ENCODE measurements at places on chromosomes 2 and 18.

- DNase-seq, result no peak
Observed at GRCh38 chr2:205386109-205386508, 296.2 kb upstream of the NRP2 start.

GRCh38 chr2:5698134-5698533 is 6.0 kb downstream of the SOX11 start:
- DNase-seq, result no peak

DNA sequence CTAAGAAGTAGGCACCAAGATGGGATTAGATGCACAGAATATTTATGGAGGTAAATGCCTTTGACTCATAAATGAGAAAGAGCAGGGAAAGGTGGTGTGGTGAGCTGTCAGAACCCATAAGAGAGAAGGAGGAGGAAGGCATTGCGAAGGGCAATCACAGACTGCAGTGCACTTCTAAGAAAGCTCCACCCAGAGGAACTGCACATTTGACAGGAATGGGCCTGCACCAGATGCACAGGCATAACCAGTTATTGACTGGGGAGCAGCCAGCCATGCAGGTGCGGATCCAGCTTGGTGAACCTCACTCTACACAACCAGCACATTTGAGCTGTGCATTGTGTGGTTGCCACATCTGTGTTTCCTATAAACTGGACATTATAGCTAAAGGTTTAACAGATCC is 62.2 kb upstream of the L3MBTL4 start:
- no peak for DNase-seq

GRCh38 chr2:85741833-85742455 is 11.8 kb upstream of the ATOH8 start:
- no peak for DNase-seq

DNA sequence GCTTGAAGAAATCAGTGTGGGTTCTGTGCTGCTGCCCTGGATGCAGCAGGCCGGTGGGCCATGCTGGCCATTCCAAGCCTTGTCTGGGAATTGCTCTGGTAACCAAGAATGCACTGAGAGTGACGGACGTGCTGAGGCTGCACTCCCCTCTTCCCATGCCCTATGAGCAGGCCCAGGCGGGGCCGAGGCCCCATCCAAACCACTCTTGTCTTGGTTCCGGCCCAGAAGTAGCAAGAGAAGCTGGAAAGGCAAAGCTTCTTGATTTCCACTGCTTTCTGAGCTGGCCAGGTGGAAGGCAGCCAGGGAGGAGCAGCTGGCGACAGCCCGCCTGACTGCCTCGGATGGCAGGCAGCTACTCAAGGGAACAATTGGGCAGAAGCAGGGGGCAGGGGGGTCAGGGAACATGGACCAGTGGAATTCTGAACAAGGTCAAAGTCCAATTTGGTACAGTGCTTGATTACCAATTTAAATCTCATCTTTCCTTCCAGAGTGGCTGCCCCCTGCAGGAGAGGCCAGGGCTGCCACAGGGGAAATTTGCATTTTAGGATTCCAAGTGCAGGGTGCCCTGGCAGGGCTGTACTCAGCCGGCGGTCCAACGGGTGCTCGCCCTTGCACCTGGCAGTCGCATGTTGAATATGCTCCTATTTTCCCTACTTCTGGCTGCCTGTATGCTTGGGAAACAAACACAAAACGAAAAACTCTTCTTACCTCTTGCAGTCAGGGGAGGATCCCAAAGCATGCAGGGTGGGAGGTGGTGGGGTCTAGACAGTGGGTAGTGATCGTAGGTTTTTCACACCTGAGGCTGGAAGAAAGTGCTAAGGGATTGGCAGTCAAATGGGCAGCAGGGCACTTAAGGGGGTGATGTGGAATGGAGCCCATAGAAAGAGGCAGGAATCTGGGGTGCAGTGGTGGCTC is 67.3 kb downstream of the LIPG start:
- peak; percentile 9 for DNase-seq

DNA sequence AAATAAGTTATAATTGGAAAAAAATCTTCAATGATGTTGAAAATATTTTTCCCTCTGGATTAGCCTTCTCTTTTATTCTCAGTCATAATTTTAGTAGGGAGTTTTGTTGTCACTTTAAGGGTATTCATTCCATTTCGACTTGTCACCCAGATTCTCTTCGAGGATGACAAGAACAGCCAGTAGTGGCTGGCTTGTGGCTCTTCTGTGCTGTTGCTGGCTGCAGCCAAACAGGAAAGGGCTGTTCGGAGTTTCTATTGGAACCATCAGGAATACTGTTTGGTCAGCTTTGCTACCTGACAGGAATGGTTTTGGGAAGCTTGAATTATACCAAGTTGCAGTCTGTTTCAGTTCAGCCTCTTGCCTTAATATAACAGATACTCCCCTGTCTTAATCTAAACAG is 41.6 kb downstream of the MGAT5 start:
- DNase-seq, result no peak

GRCh38 chr2:136164280-136164776 is 46.4 kb upstream of the CXCR4 start:
- no peak for DNase-seq

- peak; percentile 89 for DNase-seq
Observed at GRCh38 chr2:26223018-26223417, 21.4 kb downstream of the HADHA start.

DNA sequence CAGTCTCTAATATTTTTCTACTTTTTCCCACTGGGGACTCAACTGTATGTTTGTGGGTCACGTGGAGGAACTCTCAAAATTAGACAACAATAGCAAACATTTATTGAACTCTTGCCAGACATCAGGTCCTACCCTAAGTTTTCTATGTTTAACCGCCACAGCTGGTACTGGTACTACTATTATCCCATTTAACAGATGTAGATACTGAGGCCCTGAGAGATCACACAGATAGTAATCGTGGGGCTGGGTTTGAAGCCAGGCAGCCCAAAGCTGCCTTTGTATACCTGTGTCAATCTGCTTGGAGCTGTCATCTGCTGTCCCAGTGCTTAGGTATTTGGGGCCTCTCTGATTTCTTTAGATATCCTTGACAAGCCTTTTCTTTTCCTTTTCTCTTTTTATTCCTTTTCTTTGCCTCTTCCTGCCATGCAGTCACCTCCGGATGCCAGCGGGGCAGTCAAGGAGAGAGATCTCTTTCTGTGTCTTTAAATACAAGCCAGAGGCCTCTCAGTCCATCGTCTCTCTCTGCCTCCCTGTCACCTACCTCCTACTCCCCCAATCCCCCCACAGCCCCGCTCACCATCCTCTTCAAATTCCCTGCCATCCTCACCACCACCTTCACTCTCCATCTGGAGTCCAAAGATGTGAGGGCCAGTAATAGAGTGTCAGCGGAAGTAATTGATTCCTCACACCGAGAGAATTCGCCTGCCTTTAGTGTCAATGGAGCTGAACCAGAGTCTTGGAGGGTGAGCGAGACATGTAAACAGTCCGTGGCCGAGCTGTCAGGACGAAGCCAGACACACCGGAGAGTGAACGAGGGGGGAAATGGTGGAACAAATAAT is 23.4 kb downstream of the NRP2 start:
- DNase-seq, result no peak

GRCh38 chr2:199485732-199486335 is 28.1 kb upstream of the SATB2 start:
- DNase-seq, result peak; percentile 68

DNA sequence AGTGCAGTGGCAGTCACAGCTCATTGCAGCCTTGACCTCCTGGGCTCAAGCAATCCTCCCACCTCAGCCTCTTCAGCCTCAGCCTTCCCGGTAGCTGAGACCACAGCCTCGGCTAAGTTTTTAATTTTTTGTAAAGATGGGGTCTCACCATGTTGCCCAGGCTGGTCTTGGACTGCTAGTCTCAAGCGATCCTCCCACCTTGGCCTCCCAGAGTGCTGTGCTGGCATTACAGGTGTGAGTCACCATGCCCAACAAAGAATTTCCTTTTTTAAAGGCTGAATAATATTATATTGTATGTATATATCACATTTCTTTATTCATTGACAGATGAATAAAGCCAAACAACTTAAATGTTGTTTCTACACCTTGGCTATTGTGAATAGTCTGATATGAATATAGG is 42.5 kb downstream of the MOB4 start:
- DNase-seq, result no peak

DNA sequence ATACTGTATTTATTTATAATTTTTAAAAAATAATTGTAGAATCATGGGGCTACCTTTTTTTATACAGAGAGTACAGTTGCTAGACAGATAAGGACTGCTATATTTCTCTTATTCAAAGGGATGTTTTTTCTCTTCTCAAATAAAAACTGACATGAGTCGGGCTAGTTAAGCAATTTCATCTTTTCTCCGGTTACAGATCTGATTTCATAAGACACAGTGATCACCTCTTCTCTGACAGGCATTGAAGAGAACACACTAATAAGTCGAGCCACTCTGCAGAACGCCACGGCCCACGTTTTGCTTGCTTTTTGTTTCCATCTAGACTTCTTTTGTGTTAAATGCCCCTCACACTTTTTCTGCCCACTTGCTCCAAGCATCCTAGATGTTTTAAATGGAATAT is 85.4 kb downstream of the HNRNPLL start:
- no peak for DNase-seq

GRCh38 chr2:236176417-236176816 is 8.2 kb upstream of the GBX2 start:
- peak; percentile 37 for DNase-seq

GRCh38 chr2:47238638-47239037 is 83.5 kb upstream of the STPG4 start:
- no peak for DNase-seq

DNA sequence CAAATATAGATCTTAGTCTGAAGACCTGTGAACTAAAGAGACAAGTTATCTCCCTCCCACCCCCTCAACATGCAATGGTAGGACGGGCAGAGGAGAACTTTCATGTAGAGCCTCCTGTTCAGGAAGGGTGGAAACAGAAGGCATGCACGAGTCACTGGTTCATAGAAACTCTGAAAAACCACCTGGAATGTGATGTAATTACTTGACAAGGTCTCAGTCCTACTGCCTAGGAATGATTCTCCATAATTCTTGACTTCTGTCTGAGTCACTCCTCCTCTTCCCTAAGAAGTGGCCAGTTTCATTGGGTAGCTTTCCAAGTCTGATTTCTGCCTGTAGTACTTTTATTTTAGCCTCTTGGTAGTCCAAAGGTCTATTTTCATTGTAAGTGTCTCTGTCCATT is 277.3 kb downstream of the PTPRM start:
- no peak for DNase-seq

DNA sequence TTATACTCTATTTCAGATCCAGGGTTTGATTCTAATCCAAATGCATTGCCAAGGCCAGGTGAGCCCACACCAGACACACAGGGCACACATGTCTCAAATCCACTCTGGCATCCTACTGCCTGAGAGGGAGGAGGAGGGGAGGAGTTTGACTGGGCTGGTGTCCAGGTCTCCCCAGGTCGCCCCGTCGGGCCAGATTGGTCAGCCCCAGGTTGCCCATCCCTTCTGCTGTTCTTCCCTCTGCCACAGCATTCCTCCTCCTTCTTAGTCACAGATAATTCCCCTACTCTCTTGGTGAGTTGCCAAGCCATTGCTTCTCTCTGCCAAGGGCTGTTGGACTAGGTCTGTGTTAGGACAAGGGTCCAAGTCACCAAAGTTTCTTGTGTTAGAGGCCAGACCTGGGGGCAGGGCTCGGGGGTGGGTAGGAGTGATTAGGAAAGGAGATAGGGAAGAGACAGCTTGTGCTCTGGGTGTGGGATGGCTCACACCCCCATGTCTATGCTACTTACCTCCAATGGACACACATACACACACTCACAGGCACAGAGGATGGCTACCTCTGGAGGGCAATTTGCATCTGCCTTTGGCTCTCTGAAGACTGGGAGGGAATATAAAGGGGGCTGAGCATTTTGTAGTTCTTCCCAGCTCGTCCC is 2.5 kb upstream of the EGR4 start:
- DNase-seq, result no peak

GRCh38 chr2:130791617-130791939 is 36.2 kb downstream of the AMER3 start:
- no peak for DNase-seq

GRCh38 chr2:65092791-65093190 is 36.6 kb downstream of the CEP68 start:
- DNase-seq, result no peak

DNA sequence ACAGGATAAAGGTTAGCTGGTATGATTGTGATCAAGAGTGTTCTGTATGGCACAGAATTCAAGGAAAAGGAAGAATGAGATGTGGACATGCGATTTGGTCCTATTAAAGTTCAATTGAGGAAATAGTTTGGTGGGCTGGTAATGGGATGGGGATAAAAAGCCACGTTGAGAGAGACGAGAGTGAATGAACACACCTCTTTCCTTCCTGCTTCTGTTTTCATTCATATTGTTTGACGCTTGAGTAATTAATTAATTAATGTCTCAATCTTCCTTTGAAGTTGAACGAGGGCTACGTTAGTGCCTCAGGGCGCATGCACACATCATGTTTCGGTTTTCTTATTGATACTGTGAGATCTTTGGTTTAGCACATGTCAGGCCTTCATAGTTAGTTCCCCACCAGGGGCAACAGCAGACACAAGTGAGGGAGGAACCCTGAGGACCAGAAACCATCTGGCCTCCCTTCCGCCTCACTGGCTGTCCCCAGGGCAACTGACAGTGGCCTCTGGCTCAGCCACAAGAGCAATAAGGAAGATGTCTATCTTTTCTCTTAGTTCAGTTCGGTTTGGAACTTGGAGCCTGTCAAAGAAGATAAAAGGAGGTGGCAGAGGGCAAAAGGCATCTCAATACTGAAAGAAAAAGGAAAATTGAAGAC is 116.0 kb downstream of the LIPG start:
- DNase-seq, result no peak

- DNase-seq, result no peak
Observed at GRCh38 chr18:6821356-6821755, 91.8 kb downstream of the ARHGAP28 start.

GRCh38 chr2:223300326-223300725 is 248.3 kb downstream of the KCNE4 start:
- DNase-seq, result no peak

DNA sequence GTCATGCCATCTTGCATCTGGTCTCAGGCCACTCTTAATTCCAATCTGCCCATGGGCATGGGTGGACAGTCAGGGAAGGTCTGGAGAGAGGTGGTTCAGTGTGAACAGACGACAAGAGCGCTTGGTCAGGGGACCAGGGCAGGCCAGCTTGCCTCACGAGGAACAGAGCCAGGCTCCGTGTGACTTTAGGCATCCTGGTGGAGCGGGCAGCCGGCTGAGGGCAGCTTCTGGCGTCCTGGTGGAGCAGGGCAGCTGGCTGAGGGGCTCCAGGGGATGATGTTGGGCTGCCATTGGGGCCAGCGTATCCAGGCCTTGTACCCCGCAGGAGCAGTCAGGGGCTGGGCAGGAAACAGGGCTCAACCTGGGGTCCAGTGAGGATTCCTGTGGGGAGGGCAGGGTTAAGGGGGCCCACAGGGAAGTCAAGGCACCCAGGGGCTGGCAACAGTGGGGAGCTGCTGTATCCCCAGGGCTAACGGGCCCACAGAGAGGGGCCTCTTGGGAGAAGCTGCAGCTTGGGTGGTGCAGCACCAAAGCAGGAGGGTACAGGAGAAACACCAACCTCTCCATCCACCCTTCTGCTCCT is 197.9 kb upstream of the TWIST2 start:
- DNase-seq, result no peak

- DNase-seq, result no peak
Observed at GRCh38 chr2:217887841-217888701, 114.7 kb downstream of the TNS1 start.

Measured in NCI-H524 (cell line).